ENCODE measurements at places on chromosomes 7 and 10.

- no peak for DNase-seq
Measured at GRCh38 chr7:111437736-111438135, 124.6 kb downstream of the IMMP2L start.

DNA sequence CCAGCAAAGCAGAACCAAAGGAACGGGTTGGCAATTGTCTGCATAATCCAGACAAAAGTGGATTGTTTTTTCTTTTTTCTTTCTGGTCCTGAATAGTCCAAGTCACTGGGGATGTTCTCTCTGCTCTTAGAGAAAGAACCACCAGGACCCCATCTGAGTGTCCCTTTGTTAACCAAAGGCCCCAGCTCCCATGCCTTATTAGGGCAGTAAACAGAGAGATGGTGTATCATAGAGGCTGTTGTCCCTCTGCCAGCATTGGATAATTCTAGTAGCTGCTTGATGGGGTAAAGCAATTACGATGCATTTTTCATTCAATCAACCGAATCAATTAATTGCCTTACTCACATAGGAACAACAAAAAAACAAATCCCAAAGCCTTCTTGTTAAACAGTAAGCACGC is 213.0 kb downstream of the BUB3 start:
- no peak for DNase-seq

GRCh38 chr7:5687936-5688630 is 93.4 kb downstream of the RNF216 start:
- DNase-seq = no peak

DNA sequence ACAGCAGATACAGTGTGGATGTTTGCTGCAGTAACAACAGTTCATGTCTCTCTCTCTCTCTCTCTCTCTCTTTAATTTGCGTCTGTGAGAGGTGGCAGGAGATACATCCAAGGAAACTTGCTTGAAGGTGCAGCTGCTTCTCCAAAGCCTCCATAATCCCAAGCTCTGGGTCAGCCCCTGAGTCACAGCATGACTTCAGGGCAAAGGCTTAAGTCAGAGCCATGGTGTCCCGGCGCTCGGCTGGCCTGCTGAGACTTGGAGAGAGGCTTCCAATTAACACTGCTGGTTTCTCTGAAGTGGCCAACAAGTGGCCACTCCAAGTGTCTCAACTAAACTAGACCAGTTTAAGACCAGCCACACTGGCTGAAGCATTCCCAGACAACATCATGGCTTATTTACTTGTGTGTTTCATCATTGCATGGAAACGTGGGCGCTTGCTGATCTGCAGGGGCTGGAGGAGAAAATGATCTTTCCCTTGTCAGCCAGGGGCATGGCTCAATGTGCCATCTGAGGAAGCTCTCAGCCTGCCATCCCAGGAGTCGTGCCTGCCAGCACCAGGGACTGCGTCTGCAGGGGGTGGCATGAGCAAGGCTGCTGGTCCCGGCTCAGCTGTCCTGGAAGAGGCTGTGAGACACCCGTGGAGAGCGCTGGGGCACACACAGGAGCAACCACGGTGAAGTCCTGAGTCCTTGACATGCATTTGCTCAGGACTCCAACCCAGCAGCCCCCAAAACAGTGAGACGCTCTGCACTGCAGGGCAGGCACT is 254.2 kb downstream of the COBL start:
- DNase-seq = no peak

- DNase-seq = no peak
Measured at GRCh38 chr10:88986549-88987242, 3.9 kb upstream of the FAS start.

DNA sequence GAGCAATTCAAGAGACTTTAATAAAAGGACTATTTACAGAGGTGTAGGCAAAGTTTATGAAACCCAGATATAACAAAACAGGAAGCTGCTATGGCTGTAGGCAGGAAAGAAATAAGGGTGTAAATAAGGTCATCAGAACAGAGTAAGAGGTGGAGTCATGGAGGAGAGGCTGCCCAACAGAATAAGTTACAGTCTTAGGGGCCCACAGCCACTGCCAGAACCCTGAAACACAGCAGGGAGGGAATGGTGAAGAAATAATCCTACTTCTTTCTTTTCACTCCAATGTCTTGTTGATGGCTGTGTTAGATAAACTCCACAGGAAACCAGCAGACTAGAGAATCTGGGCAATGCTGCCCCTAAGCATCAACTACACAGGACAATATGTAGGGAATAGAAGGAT is 155.8 kb upstream of the TAC1 start:
- no peak for DNase-seq

- DNase-seq = no peak
Measured at GRCh38 chr10:125023862-125024496, 82.1 kb downstream of the ZRANB1 start.

- DNase-seq = no peak
Measured at GRCh38 chr7:79352323-79352722, 101.1 kb downstream of the MAGI2 start.

DNA sequence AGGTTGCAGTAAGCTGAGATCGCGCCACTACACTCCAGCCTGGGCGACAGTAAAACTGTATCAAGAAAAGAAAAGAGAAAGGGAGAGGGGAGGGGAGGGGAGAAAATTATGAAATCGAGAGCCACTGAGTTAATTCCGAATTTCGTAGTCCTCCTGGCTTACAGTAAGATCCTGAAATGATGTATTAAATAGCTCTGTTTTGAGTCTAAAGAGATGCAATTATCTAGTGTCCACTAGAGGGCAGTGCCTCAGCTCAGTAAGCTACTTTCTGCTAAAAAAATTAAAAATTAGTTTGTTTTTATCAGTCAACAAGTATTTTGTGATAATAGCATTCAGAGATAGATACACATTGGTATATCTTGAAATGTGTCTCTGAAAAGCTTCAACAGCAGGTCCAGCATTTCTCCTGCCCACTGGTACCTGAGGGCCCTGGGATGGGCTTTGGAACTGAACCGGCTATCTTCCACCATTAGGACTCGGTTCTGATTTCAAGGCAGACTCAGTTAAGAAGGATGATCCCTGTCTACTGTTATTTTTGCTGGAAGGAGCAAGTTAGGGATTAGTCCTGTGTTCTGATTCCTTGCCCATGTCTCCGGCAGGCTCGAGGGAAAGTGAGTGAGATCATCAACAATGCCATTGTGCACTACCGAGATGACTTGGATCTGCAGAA is 19.5 kb downstream of the TSPAN33 start:
- DNase-seq = no peak

DNA sequence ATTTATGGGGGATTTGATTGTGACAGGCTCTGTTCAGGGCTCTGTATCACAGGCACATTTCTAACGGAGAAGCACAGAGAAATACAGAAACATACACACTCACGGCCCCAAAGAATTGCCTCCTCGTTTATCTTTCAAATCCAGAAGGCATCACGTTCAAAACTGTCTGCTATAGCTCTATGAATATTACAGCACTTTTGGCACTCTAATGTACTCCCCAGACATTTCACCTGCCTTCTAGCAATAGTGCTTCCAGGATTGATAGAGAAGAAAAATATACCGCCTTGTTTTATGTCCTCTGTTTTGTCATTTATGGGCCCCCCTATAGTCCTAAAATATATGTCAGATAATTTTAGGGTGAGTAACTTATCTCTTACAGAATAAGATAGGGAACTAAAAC is 947.5 kb downstream of the ANKRD7 start:
- no peak for DNase-seq

GRCh38 chr7:128827971-128828711 is 2.1 kb upstream of the FLNC start:
- DNase-seq = no peak

DNA sequence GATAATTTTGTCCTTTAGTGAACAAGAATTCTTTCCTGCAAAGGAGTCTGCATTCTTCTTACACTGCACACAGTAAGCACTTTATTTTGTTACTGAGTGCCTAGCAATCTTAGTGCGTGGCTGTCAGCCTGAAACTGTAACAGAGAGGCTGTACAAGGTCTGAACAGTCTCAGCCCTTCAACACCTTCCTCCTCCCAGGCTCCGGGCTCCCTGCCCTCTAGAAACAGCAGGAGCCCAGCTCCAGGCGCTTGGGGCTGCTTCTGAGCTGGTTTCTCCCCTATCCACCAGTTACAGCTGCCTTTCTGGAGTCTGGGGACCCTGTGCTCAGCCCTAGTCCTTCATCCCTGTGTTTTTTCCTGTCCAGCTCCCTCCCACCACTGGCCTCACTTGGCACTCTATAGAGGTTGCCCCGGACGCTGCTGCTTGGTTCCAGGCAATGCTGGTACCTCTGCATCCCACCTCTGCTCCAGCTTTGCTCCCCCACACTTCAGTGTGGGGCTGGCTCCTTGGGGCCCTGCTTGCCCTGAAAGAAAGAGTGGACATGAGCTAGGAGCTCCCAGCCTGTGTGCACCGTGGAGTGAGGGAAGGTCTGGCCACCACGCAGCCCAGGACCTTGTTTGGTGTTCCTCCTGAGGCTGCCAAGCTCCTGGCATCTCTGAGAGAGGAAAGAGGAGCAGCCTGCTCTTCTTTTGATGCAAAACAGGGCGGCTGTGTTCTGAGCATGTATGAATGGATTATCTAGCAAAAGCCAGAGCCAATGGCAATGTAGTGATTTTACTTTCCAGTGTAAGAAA is 251.2 kb upstream of the GRB10 start:
- no peak for DNase-seq

- DNase-seq = no peak
Measured at GRCh38 chr10:90884431-90884830, 12.7 kb downstream of the RPP30 start.

GRCh38 chr10:63388421-63389031 is 77.3 kb downstream of the JMJD1C start:
- no peak for DNase-seq

- DNase-seq = no peak
Measured at GRCh38 chr10:23035569-23035968, 59.8 kb upstream of the MSRB2 start.

DNA sequence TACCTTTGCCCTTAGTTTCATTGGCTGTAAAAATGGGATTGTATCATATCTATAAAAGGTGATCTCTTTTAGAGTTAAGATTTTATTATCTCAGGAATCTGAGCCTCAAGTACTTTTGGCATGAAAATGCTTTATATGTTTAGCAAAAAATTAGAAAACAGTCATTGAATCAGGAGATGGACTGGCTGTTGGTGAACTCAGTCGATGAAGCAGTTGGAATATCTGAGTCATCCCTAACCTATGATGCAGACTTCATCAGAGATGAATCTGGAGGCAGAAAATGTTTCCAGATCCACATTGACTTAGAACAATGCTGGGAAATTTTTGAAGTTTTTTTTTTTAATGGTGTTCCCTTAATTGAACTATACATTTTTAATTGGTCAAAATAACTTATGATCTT is 228.5 kb downstream of the SLC25A13 start:
- DNase-seq = no peak

DNA sequence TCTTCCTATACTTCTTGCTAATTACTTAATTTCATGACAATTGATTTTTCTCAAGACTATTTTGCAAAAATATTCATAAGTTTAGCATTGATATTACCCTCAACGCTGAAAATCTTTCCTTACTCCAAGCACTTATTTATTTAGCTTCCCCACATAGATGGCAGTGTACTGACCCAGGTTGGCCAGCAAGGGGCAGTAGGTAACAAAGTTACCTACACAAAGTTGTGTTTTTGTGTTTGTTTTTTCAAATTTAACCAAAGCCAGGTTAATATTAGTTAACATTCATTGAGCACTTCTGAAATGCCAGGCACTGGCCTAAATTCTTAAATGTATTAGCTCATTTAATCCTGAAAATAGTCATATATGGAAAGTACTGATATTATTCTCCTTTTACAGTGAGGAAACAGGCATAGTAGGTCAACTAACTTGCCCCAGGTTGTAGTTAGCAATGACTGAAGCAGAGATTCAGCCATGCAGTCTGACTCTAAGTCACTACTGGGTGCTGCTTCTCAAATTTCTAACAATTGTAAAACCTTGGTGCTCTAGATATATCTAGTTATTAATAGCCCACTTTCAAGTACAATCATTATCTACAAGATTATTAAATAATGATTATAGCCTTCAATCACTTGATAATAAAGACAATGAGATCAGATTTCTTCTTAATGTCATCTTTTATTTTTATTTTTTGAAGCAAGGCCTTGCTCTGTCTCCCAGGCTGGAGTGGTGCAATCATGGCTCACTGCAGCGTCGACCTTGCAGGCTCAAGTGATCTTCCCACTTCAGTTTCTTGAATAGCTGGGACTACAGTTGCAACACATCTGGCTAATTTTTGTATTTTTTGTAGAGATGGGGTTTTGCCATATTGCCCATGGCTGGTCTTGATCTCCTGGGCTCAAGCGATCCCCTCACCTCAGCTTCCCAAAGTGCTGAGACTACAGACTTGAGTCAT is 5.8 kb upstream of the GGCT start:
- DNase-seq = no peak

DNA sequence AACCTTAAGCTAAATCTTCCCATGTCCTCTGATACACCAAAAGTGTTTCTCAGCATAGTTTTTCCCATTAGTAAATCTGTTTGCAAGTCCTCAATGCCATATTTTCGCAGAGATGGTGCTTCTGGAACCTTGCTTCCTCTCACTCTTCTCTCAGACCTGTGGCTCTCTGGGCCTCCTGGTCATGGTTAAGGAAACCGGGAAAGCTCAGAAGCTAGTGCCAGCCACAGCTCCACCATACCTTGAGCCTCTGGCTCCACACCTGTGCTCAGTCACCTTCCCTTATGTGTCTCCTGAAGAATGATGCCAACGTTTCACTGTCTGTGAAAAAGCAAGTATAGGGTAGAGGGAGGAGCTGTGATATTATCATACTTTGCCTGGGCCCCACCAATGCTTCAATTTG is 149.6 kb downstream of the CYP26A1 start:
- no peak for DNase-seq

GRCh38 chr7:2616387-2617324 is 15.1 kb upstream of the TTYH3 start:
- DNase-seq = no peak

- no peak for DNase-seq
Measured at GRCh38 chr7:22586786-22587140, 86.8 kb upstream of the STEAP1B start.

GRCh38 chr7:41979834-41980307 is 257.1 kb downstream of the GLI3 start:
- DNase-seq = no peak

DNA sequence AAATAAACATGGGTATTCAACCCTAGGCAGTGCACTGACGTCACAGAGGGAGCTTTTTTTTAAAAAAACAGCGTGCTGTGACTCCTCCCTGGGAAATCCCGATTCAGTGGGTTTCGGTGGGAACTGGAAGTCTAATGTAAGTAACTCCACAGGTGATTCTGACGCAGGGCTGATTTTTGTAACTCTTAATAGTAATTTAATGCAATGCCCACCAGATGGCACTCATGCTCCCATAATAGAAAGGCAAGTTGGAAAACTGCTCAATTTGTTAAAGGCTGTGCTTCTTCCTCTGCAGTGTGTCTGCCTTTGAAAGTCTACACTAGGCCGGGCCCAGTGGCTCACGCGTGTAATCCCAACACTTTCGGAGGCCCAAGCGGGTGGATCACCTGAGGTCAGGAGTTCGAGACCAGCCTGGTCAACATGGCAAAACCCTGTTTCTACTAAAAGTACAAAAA is 10.9 kb upstream of the RSU1 start:
- peak; percentile 26 for DNase-seq

GRCh38 chr10:60434418-60435046 is 44.9 kb upstream of the ANK3 start:
- no peak for DNase-seq
